Right ventricle myocardium inferior (tissue), 1 donor: ENCODE measurements at places on chromosomes 4 and X.

DNA sequence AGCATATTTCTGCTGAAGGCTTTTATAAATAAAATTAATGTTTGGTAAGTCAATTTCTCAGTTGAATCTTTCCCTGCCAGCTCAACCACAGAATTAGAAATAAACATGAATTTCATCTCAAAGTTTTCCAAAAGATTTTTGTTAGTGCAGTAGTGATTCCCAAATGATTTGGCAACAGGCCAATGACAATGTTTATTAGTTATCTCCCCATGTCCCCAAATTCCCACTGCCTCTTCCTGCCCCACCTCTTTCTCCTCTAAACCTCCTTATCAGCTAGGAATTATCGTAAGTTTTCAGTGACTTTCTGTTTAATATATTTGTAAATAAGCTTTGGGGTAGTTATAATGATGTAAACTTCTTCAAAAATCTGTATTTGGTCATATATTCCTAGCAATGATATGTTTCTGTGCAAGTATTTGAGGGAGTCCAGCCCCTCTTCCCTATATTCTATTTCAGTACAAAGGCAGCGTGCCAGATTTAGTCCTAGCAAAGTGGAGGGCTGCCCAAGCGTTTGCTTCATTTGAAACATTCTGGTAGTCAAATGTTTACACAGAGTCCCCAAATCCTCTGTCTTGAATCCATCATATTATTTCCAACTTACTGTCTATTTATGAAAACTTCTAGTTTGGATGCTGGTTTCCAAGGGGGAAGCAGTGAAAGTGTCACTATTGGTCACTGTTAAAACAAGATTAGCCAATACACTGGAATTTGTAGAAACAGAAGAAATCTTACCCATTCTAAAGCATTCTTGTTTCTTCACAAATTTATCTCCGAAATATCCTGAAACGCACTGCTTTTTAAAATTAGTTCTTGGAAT is 33.7 kb upstream of the ANKRD50 start:
- DNase-seq, result no peak

GRCh38 chr4:109302361-109303139 is at the start of gene COL25A1:
Gene COL25A1, minus strand, starts transcription at chr4:109302658.
- peak; percentile 72 for DNase-seq

- no peak for DNase-seq
Measured at GRCh38 chr4:105022811-105023667, 123.6 kb upstream of the TET2 start.

DNA sequence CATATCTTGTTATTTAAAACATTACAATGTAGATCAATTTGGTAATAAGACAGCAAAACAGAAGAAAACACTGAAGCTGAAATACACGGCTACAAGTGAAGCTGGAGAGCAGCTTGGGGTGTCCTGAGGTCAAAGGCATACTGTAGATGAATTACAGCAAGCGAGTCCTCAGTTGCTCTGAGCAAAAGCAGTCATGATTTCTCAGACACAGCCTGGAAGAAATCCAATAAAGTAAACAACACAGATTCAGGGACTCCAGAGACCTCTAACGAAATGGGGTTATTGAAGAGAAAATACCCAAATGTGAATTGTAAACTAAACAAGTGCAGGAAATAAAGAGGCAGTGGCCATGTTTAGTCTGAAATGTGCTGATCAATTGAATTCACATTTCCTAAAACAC is 324.4 kb downstream of the CAMK2D start:
- DNase-seq, result no peak
